Neural progenitor cell (in vitro differentiated cells): ENCODE measurements at places on chromosomes 3 and 15. TPM values are rescaled to one million over a fixed set of nuclear protein-coding genes. Genes with fewer than 3 reads are reported as not detected.

The HTR3E gene
- total RNA-seq, result not detected in 2 replicates

DNA sequence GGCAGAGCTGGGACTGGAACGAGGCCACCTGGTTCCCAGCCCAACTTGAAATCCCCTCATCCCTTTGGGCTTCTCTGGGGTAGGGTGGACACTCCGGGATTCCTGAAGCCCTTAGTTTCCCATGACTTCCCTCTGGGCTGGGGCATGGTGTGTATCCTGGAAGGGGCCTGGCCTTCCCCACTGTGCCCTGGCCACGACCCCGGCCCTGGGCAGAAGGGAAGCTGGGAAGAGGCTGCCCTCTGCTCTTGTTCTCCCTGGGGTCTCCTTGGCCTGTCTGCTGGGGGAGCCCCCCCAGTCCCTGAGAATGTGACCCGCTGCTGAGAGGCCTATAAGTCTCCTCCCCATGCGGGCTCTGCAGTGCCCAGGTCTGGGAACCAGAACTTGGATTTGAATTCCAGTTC is 104.9 kb downstream of the LINGO1 start:
- no peak for DNase-seq

DNA sequence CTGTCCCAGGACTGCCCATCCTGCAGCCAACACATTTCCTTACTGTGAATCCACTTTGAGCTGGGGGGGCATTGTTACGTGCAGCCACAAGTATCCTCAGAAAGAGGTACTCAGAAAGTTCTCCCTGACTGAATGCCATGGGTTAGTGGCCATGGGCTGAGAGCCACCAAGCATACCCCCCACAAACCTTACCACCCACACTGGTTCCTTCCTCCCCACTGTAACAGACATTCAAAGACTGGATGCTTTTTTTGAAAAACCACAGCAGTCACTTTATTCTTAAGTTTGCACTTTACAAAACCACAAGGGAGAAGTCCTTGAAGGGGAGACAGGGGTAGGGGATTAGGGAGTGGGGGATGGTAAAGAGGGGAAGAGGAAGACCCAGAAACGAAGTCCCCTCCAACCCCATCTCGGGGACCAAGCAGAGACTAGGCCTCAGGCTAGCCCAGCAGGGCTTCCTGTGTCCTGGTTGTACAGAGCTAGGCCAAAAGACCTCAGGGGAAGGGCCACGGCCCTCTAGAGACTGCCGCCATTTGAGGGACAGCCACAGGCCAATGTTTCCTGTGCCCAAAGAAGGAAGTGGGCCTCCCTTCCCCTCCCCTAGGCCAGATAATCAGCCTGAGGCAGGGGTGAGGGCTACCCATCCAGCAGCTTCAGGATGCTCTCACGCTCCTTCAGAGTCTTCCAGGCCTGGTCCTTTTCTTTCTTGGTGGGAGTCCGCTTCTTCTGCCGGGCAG is 10.1 kb upstream of the CAMK1 start:
- no peak for DNase-seq

The NISCH gene
- total RNA-seq, result 80.5 and 146 TPM in 2 replicates

The CFAP100 gene
- 0.12 TPM in 1 of 2 replicates, not detected in the other for total RNA-seq

GRCh38 chr3:116139641-116140040 is 305.6 kb downstream of the LSAMP start:
- no peak for DNase-seq

The ARL8B gene
- total RNA-seq, result 29.2 and 39.3 TPM in 2 replicates

DNA sequence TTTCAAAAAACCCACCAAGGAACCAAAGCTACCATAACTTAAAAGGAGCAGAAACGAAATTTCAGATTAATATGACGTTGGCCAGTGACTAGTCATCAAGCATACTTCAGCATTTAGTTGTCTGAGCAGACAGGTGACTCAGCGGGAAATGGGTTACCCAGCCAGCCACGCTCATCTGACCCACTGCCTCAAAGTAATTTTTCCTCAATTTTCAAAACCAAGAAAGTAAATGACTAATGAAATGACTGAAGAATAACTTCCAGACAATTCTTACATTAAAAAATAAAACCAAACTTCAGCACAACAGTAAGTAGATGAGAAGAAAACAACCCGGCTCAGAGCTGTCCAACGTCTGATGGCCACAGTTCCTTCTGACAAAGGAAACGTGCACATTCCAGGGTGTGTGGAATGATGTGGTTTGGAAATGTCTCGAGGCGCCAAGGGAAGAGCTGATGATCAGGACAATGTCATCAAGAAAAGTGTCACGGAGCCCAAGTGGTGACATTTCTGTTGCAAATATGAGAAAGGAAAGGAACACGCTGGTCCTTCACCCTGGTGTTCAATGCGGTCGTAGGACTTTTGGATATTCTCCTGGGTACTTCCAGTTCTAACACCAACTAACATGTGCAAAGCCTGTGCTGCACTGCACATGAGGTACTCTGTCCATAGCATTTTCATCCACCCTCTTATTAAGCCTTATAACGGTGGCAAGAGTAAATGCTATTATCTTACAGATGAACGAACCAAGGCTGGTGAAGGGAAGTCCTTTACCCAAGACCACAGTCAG is 79.1 kb downstream of the FOXP1 start:
- no peak for DNase-seq

DNA sequence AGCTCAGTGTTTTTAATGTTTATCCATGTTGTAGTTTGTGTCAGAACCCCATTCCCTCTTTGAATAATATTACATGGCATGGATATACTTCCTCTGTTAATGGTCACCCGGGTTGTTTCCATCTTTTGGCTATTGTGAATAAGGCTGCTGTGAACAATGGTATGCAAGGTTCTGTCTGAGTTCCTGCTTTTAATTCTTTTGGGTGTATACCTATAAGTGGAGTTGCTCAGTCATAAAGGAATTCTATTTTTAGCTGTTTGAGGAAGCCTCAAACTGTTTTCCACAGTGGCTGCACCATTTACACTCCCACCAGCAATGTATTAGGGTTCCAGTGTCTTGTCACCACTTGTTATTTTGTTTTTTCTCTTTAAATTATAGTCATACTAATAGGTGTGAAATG is 99.6 kb downstream of the SLC25A26 start:
- no peak for DNase-seq

The SGO1 gene
- total RNA-seq, result 48.2 and 59.2 TPM in 2 replicates

GRCh38 chr15:40680151-40680550 is 14.8 kb upstream of the RAD51 start:
- DNase-seq, result no peak

The IL5RA gene
- total RNA-seq, result not detected in 2 replicates

DNA sequence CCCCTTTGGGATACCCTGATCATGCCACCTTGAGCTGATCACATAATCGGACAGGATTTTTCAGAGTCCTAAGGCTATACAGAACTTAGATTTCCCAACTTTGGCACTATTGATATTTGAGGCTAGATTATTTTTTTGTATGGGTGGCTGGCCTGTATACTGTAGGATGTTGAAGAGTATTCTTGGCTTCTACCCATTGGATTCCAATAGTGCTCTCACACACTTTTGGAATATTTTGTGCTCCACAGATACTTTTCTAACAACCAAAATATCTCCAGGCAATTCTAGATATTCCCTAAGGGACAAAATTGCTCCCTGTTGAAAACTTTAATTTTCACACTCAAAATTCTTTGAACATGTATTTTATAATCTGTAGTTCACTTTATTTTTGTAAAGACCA is 125.1 kb downstream of the ABI3BP start:
- no peak for DNase-seq
